ENCODE measurements at places on chromosomes 3 and 15. TPM values are rescaled to one million over a fixed set of nuclear protein-coding genes. Genes with fewer than 3 reads are reported as not detected.

Gene MEIS2
- total RNA-seq: 17.1 TPM

Gene FBXO40
- total RNA-seq: 0.05 TPM

Gene GATM
- total RNA-seq: not detected

Gene PAK6
- 0.02 TPM for total RNA-seq

Gene CSTA
- 1.7 TPM for total RNA-seq

DNA sequence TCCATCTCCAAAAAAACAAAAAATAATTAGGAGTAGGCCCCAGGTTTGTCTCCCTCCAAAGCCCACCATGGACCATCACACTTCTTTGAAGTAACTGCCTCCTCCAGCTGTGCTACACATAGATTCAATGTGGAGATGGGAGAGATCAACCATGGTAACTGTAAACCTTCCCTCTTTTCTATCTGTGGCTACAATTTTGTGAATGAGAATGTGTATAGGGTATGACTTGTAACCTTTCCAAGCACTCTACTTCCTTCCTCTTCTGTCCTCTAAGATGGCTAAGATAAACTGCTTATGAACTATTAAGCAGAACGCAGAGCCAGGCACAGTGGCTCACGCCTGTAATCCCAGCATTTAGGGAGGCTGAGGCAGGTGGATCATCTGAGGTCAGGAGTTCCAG is 55.5 kb upstream of the ATP11B start:
- DNase-seq: no peak

- DNase-seq: no peak
Measured at GRCh38 chr15:60669351-60669750, 190.4 kb upstream of the ICE2 start.

GRCh38 chr15:50024281-50024680 is 94.8 kb downstream of the ATP8B4 start:
- no peak for DNase-seq

- no peak for DNase-seq
Measured at GRCh38 chr3:181969925-181970324, 258.2 kb downstream of the SOX2 start.

DNA sequence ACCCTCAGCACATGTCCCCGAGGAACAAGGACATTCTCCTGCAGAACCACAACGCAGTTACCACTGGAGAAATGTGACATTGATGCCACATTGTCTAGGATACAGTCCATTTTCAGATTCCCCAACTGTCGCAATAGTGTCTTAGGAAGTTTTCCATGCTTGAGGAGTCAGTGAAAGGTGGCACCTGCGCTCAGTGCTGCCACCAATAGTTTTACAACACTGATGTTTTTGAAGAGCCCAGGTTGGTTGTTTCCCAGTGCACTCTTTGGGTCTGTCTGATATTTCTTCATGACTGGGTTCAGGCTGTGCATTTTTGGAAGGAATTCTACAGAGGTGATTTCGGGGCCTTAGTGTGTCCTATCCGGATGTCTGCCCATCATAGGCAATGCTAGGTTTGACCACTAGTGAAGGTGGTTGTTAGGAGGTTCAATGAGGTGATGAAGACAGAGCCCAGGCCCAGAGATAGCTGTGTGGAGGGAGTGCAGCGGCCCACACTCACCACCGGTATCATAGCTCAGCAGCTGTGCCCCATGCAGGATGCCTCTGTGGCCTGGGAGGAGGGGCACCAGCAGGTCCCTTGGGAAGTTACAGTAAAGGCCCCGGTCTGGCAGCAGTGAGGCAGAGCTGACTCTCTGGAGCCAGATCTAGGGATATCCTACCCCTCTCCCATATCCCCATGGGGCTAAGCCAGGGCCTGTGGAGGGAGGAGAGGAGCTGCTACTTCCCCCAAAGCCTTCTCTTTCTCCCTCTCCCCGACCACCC is 96.6 kb downstream of the DNAJB8 start:
- no peak for DNase-seq

GRCh38 chr3:11477407-11477911 is 166.3 kb downstream of the VGLL4 start:
- DNase-seq: peak; percentile 81

- peak; percentile 88 for DNase-seq
Measured at GRCh38 chr15:32682569-32682968, 35.2 kb upstream of the GREM1 start.

DNA sequence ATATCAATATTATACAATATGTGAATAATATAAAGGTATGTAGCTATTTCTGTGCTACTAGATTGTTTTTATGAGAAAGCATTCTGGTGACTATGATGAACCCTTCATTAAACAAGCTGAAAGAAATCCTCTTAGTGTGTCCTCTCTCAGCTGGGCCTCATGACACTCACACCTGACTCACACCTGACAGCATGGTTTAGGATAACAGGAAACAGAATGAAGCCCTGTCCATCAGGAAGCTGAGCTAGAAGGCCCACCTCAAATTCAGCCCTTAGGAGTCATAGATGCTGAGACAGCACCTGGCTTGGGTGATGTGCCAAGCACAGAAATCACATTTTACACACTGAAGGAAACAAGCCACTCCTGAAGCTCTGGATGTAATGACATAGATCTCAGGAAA is 30.8 kb downstream of the CHCHD4 start:
- DNase-seq: no peak

GRCh38 chr15:68783226-68784058 is 37.3 kb downstream of the ANP32A start:
- DNase-seq: no peak

DNA sequence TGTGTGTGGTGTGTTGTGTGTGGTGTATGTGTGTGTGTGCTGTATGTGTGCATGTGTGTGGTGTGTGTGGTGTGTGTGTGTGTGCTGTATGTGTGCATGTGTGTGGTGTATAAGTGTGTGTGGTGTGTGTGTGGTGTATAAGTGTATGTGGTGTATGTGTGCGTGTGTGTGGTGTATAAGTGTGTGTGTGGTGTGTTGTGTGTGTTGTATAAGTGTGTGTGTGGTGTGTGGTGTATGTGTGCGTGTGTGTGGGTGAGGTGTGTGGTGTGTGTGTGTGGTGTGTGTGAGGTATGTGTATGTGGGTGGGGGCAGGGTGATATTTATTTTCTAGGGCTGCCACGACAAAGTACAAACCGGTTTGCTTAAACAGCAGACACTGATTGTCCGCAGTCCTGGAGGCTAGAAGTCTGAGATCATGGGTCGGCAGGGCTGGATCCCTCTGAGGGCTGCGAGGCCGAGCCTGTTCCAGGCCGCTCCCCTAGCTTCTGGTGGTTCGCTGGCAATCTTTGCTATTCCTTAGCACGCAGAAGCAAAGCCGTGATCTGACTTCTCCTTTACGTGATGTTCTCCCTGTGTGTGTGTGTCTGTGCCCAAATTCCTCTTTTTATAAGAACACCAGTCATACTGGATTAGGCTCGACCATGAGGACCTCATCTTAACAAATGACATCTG is 160.2 kb downstream of the XXYLT1 start:
- DNase-seq: no peak

GRCh38 chr3:124648551-124648950 is 81.7 kb upstream of the UMPS start:
- no peak for DNase-seq
